CD4-positive, alpha-beta T cell treated with Interleukin-1 beta for 1 hour (primary cell): ENCODE measurements at places on chromosomes 3 and 15.

- DNase-seq = no peak
Measured at GRCh38 chr3:145739926-145740325, 421.1 kb downstream of the PLOD2 start.

DNA sequence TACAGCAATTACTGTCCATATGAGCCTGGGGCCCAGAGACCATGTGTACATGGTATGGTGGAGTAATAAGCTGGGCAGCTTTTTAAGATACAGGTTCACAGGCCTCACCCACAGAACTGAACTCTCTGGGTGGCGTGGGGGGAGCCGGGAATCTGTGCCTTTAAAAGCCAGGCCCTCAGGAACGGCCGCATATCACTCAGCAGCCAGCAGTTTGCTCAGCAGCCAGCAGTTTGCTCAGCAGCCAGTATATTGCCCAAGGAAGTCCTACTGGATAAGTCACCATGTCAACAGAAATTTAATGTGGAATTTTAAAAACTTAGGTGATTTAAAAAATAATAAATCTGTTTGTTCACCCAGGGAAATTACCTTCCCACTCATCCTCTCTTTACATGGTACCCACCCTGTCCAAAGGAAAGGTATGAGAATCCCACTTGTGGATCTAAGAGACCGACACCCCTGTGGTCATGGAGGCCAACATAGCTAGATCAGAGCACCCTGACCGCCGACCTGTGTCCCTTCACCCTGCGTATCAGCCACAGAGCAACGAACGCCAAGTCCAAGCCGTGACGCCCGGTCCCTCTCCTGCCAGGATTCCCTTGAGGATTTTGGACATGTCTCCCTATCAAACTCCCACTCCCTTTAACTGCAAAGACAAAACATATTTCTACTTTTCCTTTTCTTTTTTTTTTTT, 95.7 kb upstream of the CHRM5 start:
- no peak for DNase-seq

- DNase-seq = no peak
Measured at GRCh38 chr15:73767806-73768501, 14.8 kb upstream of the INSYN1 start.

DNA sequence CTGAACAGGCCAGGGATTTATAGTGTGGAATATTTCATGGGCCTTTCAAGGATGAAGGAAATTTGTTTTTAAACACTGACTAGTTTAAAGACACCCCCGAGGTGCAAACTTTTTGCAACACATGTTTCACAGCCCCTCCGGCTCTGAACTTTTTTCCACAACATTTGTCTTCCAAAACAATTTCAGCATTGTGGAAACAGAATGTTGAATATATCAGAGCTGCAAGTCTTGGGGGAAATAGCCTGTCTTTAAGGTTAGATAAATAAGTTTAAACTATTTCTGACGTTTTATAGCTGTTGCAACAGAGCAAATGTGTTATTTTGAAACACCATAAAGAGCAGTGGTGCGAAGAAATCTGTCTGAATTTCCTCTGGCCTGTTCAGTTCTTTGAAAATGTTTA, 229.2 kb upstream of the GOLGA6L4 start:
- no peak for DNase-seq

GRCh38 chr15:78228356-78228996, 5.9 kb downstream of the ACSBG1 start:
- DNase-seq = no peak

DNA sequence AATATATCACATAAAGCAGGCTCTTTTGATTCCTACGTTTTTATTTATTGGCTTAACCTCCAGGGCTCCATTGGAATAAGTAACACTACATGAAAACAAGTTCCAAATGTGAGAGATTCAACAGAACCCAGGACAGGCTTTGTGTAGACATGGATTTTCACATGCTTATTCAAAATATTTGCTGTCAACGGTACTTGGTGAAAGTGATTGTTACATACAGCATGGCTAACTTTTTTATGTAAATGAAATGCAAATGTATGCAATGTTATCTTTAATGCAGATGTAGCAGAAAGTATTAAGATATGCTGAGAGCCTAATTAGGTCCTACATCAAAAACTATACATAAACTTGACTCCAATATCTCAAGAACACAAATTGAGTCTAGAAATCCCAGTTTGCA, 212.0 kb downstream of the RORA start:
- DNase-seq = no peak

DNA sequence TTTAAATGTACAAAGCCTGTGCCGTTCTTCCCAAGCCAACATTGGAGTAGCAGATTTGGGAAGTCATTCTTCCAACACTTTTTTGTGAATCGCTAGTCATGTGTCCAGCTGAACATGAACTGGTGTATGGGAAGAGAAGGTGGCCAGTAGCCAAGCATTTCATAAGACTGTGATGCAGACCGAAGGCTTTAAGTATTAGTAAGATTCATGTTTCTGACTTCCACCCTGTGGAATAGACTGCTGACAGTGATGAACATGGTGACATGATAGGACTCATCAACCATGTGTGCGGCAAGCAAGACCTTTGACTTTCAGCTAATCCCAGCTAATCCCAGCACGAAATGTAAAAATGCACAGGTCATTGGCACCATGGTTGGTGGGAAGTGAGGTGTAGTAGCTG, 48.3 kb upstream of the THSD4 start:
- DNase-seq = no peak

- DNase-seq = no peak
Measured at GRCh38 chr15:75723171-75723846, 10.7 kb upstream of the CSPG4 start.
